ENCODE measurements at places on chromosomes 1 and 21.

GRCh38 chr21:45482899-45483821 is 59.1 kb downstream of the SLC19A1 start:
- no peak for DNase-seq

- DNase-seq: no peak
These were observed 31.0 kb upstream of the IL10 start for GRCh38 chr1:206803221-206803730.

GRCh38 chr1:231722356-231722755 is 95.8 kb downstream of the DISC1 start:
- DNase-seq: no peak

- no peak for DNase-seq
These were observed 74.9 kb downstream of the ROR1 start for GRCh38 chr1:63848733-63849132.

DNA sequence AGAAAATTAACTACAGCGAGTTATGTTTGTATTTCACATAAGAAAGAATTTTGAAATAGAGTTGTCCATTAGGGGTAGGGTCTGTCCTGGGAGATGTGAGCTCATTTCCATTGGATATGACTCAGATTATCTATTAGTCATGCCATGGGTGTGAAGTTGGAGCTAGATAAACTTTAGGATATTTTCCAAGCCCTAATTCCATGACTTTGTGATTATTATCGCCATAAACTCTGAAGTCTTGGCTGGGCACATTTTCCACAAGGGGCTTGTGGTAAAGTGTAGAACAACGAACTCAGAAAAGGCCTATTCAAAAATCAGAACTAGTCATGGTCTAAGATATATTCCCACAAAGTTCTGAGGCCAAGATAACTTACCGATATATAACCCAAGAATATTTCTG is 396.6 kb downstream of the DPYD start:
- DNase-seq: no peak

DNA sequence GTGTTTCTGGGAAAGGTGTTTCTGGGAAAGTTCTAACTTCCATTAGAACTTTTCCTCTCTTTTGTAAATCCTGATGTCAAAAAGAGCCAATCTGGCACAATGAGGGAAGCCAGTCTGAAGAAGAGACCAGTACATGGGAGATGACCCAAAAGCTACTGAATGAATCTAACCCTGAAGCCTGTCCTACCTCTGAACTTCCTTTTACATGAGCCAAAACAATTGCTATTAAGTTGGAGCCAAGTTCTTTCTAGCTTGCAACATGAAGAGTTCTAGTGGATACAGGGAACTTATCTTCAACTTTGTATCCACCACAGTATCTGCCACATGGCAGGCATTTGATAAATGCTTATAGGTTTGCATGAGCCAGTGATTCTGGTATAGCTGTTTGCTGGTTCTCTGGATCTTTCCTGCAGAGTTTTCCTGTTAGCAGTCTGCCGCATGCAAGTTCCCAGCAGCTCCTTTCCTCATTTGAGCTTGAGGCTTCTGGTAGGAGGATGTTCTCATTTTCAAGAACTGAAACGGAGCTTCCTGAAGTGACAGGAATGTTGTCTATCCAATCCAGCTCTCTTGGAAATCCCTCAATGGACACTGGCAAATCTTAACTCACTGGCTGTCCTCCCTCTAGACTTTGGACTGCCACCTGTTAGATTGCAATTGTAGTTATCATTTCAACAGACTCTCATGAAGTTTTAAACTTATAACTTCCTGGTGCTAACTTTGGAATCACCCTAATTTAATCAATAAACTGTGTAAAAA is 73.1 kb upstream of the LPGAT1 start:
- DNase-seq: no peak

GRCh38 chr1:11690397-11691301 is 861 bp upstream of the DRAXIN start:
- DNase-seq: peak; percentile 86

DNA sequence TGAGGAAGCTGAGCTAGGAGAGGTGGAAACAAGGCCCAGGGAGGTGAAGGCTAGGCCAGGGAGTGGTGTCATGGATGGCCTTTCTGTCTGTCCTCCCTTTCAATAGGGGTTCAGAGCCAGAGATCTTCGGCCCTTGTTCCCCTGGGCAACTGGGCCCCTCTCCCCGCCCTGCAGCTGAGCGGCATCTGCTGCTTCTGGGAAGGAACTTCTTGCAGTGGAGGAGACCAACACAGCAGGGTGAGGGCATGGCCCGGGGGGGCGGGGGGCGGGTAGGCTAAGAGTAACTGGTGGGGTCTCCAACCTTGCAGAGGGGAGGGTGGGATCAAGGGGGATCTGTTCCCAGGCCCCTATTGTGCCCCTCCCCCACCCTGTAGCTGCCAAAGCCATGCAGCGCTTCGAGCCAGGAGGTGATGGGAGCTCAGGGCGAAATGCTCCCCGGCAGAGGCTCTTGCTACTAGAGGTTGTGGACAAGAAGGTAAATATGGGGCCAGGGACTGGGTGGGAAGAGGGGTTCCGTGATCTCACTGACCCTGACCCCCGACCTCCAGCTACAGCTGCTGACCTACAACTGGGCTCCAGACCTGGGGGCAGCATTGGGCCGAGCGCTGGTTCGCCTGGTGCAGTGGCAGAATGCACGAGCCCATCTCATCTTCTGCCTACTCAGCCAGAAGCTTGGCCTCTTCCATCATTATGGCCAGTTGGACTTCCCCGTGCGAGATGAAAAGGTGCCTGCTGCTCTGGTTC is 11.7 kb downstream of the HYI start:
- DNase-seq: no peak

DNA sequence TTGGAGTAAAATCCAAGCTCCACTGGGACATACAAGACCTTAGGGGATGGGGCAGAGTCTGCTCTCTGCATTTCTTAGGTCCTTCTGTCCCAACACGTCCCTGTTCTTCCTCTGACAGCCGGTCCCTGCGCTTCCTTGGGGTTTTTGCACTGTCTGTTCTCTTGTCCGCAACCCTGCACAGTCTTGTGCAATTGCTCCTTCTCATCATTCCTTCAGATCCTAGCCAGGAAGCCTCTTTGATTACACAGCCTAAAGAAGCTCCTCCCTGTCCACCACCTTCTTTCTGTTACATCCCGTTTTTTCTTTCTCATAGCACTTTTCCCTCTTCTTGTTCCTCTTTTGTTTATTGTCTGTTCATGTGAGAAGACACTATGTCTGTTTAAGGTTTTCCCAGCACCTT is 19.9 kb downstream of the ACOT11 start:
- no peak for DNase-seq

DNA sequence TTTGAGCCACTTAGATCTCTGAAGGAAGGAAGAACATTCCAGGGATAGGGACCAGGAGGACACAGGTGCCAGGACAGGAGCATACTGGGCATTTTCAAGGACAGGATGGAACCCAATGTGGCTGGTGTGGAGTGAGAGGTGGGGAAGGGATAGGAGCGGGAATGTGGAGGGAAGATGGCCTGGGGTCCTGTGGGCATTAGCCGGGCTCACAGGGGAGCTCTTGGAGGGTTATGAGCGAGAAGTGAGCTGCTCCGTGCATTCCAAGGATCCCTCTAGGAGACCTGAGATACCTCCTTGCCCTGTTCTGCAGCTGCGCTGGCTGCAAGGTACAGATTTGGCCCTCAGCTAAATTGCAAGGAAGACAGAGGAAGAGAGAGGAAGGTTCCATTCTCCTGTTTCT is 87.5 kb downstream of the IER5 start:
- DNase-seq: no peak

DNA sequence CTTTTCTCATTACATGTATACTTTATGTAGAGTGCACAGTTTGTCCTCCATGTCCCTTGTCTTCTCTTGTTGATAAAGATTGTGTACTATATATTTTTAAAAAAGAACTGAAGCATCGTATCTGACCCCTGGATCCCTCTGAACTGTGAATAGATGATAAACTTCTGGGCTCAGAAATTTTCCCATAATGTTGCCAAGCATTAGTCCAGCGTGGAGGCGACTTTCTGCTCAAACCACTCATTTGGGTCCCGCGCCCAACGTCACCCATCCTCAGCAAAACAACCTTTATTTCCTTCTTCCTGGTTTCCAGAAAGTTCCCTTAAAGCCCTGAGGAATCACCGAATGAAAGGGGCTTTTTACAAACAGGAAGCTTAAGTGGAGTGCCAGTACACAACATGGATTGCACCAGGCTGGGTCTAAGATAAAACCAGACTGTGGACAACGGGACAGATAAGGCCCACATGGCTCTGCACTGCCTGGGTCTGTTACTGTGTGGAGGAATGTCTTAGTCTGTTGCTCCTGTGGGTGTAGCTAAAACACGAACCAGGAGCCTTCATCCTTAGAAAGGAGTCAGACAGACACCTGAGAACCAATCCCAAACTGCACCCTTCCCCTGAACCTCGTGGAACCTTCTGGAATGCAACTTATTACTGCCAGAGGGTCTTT is 15.6 kb downstream of the EVA1C start:
- DNase-seq: no peak

- no peak for DNase-seq
These were observed 111.1 kb upstream of the COA6 start for GRCh38 chr1:234262007-234262753.

DNA sequence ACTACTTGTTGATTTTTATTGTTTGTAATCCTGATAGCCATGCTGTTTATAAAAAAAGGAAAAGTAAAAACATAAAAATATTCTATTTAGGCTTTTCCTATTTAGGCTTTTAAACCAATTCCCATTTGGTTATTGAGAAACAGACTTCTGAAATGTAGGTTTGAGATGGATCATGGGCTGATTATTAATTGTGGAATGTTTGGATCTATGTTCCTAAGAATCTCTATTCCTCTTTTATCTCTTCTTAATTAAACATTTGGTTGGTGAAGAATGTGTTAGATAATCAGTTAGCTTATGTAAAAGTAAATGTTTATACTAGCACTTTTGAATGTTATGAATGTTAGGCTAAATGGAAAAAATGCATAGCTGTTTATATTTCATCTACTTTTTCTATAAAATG is 97.4 kb downstream of the ATF6 start:
- no peak for DNase-seq

- DNase-seq: peak; percentile 50
These were observed at the start of gene HAPLN2 for GRCh38 chr1:156618853-156619581. Gene HAPLN2, plus strand, starts transcription at chr1:156619415. Its CDS starts 4,076 bp downstream, at chr1:156623491.

DNA sequence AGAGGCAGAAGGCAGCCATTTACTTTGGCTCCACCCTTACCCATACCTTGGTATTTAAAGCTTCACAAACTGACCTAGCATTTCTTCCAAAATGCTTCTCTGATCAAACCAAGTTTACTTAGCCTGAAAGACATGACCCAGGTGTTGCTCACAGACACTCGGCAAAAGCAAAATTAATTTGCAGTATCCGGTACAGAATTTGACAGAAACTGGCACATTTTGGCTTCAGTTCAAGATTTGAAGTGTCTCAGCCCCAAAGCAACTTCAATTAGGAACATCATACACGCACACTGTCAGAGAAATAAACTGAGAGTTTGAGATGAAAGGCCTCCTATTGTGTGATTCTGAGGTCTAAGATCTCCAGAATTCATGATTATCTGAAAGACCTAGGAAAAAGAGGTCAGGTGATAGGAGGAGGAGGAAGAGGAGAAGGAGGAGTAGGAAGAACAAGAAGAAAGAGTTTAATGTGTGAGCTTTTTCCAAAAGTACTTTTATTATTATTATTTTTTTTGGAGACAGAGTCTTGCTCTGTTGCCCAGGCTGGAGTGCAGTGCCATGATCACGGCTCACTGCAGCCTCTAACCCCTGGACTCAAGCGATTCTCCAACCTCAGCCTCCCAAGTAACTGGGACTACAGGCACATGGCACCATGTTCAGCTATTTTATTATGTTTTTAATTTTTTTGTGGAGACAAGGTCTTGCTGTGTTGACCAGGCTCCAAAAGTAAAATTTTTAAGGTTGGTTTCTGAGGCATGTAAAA is 143.6 kb downstream of the SLC45A1 start:
- no peak for DNase-seq

DNA sequence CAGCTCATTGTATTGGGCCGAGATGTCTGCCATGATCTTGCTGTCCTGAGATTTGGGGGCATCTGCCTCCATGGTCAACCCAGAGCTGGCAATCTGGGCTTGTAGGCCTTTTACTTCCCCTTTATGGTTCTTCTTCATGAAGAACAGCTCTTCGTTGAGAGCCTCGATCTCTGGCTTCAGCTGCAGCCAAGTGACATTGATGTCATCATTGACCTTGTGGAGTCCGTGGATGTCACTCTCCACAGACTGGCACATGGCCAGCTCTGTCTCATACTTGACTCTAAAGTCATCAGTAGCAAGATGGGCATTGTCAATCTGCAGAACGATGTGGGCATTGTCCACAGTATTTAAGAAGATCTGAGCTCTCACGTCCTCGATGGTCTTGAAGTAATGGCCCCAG is 29.2 kb downstream of the RAP1A start:
- DNase-seq: no peak

GRCh38 chr1:161805399-161806197 is 39.5 kb downstream of the ATF6 start:
- DNase-seq: no peak

DNA sequence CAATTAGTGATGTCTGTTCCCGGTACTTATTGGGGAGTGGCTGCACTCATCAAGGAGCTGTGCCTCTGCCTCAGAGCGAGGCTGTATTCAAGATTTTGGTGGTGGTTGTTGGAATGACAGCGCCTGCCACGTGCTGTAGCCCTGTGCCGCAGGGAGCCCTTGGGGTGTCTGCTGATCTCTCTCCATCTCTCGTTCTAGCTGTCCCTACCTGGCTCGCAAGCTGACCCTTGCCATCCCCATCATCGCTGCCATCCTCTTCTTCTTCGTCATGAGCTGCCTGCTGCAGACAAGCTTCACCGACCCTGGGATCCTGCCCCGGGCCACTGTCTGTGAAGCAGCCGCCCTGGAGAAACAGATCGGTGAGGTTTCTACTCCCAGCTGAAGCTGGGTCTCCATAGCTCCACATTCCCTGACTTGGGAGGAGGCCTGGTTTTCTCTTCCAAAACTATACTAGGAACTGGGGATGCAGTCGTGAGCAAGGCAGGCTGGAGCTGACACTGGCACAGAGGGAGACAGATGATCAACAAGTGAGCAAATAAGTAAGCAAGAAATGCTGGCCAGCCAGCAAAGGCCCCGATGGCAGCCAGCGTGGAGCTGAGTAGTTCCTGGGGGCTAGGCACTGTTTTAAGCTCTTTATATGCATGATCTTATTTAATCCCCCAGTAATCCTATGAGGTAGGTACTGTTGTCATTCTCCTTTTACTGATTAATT is 5.9 kb downstream of the ZDHHC18 start:
- DNase-seq: no peak

DNA sequence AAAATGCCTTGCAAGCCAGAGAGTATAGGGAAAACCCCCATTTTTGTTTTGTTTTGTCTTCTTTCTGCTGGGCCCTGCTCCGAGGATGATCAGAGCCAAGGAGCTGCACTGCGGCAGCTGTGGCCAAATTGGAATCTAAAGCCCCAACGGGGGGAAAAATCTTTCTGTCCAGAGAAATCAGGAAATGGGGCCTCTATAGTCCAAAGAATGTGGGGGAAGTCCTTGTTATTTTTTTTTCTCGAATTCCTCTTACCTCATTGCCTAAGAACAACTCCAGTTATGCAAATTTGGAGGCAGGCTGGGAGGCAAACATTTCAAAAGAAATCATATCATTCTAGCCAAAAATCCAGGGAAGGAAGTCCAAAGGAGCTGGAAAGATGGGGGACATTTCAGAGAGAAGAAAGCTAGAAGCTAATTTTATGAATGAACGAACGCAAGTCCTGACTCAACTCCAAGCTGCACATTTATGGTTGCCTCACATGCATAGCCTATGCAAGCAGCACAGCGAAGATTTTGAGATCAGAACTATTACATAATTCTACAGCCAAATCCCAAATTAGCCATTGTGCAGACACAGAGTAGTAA is 263.2 kb downstream of the KCTD3 start:
- no peak for DNase-seq
